HFFc6 (cell line): ENCODE measurements at places on chromosomes 13 and 19.

GRCh38 chr13:65472336-65472735 lies 1757.8 kb downstream of the PCDH9 start:
- DNase-seq, result peak; percentile 66

DNA sequence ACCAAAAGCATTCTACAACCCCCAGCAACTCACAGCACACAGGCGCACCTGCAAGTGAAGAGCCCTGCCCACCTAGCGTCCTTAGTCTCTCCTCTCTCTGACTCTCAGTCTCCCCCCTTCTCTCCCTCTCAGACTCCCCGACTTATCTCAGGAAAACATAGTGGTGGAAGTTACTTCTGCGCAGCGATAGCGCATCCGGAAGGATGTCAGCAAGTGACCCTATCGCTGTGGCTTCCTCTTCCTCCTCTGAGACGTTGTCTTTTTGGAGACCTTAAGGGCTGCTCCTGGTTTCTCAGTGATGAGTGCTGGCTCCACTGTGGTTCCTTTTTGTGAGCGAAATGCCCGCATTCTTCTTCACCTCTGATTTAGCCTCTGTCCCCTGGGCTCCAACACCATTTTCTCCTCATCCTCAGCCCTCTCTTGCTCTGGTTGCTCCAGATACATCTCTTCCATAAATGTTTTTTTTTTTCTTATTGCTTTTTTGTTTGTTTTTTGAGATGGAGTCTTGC lies 1.4 kb upstream of the YIF1B start:
- no peak for DNase-seq

DNA sequence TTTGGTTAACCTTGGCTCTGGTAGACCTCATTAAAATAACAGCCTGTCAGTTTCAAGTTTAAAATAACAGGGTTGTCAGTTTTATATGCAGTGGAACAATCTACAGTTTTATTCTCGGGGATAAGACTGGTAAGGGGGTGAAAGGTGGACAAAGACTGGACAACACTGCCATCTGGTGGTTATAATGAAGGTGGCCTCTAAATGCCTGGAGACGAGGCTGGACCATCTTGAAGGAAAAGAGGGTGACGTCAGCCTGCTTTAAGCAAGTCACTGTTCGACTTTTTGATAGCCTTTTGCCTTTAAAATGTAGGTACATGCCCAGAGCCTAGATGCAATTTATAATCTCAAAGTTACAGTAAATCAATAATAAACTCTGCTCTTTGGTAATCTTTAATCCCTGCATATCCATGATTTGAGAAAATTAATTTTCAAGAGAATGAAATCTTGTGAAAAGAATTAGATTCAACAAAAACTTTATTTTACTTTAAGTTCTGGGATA lies 117.0 kb downstream of the DCT start:
- DNase-seq, result peak; percentile 76

DNA sequence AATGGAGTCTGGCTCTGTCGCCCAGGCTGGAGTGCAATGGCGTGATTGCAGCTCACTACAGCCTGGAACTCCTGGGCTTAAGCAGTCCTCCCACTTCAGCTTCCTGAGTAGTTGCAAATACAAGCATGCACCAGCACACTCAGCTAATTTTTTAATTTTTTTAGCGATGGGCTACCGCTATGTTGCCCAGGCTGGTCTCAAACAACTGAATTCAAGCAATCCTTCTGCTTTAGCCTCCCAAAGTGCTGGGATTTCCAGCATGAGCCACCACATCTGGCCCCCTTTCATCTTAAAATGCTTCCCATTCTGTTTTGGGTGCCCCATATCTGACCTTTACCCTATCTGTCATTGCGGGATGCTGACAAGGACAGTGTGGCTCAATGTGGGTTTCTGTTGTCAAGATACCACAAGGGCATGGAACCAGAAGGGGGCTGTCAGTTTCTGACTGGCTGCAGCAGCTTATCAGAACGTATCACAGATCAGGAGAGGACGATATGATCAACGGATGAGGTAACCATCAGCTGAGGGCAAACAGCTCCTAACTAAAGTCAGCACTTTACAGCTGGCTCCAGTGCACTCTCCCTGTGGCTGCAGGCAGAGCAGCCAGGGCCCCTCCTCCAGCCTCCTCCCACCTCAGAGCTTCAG lies 32.4 kb downstream of the GPR42 start:
- DNase-seq, result no peak

DNA sequence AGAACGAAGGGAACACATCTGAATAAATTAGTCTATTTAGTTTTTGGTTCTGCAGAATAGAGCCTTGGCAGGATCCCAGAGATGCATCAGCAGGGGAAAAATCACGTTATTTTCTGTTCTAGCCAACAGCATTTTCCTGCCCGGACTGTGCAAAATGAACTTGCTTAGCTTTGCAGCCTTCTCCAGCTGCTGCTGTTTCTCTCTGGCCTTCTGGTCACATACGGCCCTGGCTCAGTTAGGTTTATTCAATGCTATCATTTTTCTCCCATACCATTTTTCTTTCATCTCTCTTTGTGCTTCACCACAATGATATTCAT lies 110.4 kb upstream of the KL start:
- DNase-seq, result no peak

DNA sequence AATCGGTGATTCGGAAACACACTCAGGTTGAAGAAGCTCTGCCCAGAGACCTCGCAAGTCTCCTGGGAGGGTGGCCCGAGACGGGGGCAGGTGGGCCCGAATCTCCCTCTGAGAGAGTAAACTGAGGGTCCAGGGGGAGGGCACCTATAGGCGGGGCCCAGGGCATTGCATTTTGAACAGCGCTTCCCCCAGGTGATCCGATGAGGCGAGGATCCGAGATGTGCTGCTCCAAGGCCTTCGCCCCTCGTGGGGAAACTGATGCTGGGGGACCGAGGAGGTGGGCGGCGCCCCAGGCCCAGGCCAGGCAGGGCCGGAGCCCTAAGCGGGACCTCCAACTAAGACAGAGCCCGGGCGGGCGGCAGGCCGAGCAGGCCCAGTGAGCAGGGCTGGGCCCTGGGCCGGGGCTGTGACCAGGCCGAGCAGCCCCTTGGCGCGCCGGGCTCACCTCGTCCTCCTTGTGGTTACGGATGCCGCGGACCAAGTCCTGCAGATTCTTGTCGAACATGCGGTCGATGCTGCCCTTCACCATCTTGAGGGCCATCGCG lies 500 bp downstream of the AP3D1 start:
- no peak for DNase-seq

- no peak for DNase-seq
Measured at GRCh38 chr13:75013818-75014217, 468.2 kb downstream of the TBC1D4 start.

GRCh38 chr19:55525289-55526101 lies 11.4 kb downstream of the SBK2 start:
- DNase-seq, result no peak

- DNase-seq, result peak; percentile 25
Measured at GRCh38 chr19:15101479-15102082, 5.6 kb upstream of the SYDE1 start.

- DNase-seq, result no peak
Measured at GRCh38 chr19:18676692-18677091, 6.8 kb upstream of the CRTC1 start.

- no peak for DNase-seq
Measured at GRCh38 chr13:77846173-77846572, 72.5 kb downstream of the EDNRB start.

GRCh38 chr19:29048873-29049272 lies 164.1 kb downstream of the UQCRFS1 start:
- DNase-seq, result no peak

DNA sequence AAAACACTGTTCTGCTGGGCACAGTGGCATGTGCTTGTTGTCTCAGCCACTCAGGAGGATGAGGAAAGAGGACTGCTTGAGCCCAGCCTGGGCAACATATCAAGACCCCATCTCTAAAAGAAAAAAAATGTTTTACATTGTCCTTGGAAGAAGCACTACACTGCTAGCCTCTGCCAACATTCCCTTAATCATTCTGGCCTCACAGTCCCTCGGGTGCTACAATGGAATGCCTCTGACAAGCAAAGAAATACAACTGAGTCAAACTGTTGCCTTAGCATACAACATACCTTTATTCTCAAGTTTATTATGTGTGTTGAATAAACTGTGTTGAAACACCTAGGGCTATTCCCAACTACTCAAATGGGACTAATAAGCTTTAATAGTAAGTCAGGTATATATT lies 56.1 kb downstream of the PSPC1 start:
- DNase-seq, result no peak
